ENCODE measurements at places on chromosomes 4 and X.

GRCh38 chr4:88616275-88617150 is 24.2 kb downstream of the HERC3 start:
- no peak for DNase-seq

DNA sequence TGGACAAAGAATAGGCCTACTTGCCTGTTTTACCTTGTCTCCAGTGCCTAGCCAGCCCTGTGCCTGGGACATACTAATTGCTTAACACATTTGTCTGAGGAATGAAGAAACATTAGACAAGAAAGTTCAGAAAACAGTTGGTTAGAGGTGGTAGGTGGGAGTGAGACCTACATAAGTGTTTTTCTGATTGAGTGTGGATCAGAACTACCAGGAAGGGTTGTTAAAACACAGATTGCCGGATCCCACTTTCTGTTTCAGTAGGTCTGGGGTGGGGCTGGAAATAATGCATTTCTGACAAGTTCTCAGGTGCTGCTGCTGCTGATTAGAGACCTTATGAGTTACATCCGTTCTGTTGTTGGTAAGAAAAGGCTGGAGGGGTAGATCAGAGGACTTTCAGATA is 5.7 kb upstream of the JADE1 start:
- DNase-seq, result no peak

DNA sequence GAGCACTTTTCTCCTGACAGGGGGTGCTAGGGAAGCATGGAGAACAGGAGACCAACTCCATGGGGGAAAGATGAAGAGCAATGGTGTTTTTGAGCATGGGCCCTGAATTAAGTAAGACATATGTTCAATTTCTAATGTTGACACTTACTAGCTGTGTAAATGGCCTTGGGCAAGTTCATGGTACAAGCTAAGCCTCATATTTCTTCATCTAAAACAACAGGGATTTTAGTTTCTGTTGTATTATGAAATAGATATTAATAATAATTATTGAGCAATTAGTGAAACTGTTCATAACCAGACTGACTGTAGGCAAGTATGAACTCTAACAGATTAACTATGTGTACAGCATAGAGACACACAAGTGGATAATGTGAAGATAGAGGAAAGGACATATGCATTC is 515.0 kb upstream of the FAT1 start:
- no peak for DNase-seq

DNA sequence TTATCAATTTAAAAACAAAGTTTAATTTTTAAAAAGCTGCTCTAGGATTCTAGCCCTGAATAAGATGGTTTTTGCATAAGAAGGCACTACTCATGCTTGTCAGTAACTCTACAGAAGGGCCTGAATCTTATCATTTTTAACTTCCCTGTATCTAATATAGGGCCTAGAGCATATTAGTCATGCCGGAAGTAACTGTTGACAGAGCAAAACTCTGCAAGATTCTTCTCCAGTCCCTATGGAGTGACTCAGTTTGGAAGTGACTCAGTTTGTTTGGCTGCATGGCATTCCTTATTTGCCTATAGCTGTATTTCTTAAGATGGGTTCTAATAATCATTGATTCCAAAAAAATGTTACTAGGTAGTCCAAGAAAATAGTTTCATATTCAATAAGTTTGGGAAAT is 431.8 kb upstream of the HTR2C start:
- DNase-seq, result no peak

GRCh38 chrX:137549073-137549472 is 16.9 kb upstream of the ZIC3 start:
- DNase-seq, result no peak

GRCh38 chr4:146654687-146655520 is 16.2 kb downstream of the POU4F2 start:
- DNase-seq, result no peak

GRCh38 chr4:165360041-165360695 is 18.6 kb upstream of the CPE start:
- DNase-seq, result no peak

- no peak for DNase-seq
Measured at GRCh38 chr4:129806986-129807385, 711.0 kb downstream of the C4orf33 start.

- DNase-seq, result no peak
Measured at GRCh38 chr4:6198768-6199421, 1.5 kb downstream of the JAKMIP1 start.

DNA sequence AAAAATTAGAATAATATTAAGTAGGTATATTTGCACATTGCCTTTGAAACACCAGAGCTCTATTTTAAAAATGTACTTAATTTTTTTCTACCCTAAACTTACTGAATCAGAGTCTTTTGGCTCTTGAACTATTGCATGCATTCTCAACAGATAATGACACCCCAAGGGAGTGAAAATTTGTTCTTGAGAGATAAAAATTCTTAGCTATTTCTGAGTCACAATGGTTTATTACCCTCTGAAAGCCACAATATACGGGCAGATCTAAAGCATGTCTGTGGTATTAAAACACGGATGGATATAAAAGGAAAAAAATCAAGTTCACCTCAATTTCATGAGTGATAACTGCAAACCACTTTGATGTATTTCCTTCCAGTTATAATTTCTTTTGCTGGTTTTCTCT is 636.3 kb upstream of the FTHL17 start:
- DNase-seq, result no peak

DNA sequence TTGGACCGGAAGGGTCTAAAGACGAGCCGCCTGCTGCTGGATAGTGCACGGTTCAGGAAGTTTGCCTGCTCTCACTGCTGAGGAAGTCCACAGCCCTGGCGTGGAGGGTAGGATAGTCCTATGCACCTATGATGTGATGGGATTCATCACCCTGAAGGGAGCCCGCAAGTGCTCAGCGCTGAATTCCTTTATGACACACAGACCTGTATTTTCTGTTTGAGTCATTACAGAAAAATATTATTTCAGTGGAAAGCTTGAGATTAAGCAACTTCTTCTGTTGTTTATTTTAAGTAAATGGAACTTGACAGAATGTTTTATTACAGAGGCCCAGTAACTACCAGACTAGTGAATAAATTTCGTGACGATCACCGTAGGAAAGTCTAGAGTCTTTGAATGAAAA is 123.2 kb downstream of the TRIML1 start:
- DNase-seq, result no peak

DNA sequence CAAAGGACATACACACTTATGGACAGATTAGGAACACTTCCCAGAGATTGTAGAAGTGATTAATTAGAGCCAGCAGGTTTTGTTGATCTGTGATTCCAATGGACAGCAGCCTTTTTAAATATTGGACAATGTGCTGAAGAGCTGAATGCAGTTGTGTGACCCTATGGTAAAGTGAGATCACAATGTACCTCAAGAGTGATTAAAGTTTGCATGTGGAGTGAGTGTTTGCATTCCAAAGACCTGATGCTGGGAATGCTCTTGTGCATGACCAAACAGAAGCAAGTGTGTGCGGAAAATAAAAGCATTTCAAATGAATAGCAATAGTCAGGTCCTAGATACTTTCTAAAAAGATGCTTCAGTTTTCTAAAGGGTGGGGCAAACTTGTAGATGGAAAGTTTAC is 154.1 kb downstream of the BANK1 start:
- no peak for DNase-seq

GRCh38 chrX:6852869-6853268 is 294.6 kb upstream of the STS start:
- DNase-seq, result no peak

DNA sequence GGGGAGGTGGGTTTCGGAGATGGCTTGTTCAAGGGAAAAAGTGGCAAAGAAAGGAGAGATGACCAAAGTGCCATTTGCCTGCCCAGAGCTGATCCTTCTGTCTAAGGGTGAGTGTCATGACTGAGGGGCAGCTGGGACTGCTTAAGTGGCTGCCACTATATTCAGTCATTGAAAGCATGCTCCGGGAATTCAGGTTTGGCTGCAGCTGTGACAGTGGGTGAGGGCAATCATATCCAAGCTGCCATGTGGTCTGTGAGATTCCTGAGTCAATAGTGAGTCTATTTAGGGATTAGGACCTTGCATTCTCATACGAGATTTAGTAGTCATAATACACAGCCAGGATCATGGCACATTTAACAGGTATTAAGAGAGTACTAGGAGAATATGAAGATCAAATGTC is 138.8 kb upstream of the BANK1 start:
- no peak for DNase-seq

- no peak for DNase-seq
Measured at GRCh38 chr4:38752372-38752940, 30.3 kb downstream of the TLR10 start.

GRCh38 chr4:58590722-58591121 is 1480.5 kb upstream of the IGFBP7 start:
- no peak for DNase-seq

DNA sequence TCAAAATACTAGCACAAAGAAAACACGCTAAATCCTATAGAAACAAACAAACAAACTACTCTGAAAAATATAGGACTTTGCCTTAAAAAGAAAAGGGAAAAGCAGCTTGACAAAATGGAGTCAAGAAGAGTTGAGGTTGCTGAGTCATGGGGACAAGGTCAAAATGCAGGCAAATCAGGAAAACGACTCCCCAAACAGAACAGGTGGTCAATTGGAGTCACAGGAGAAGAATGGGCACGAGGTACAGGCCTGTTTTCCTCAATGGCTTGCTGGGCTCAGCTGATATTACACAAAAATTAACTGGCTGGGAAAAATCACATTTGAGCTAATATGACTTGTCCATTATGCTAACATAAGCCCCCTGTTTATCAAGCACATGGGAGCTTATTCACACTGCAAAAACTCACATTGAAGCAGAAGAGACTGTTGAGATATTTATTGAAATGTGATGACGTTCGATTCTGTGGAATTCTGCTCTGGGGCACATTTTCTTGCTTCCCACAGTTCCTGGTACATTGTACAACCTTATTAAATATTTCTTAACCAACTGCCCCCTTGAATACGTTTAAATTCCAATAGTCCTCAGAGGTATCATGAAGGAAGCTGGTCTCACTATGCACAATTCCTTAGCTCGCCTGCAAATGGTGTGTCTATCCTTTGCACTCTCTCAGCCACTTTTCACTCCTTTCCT is 1622.1 kb downstream of the STIM2 start:
- DNase-seq, result no peak

- no peak for DNase-seq
Measured at GRCh38 chr4:56323327-56323726, 64.0 kb downstream of the AASDH start.

DNA sequence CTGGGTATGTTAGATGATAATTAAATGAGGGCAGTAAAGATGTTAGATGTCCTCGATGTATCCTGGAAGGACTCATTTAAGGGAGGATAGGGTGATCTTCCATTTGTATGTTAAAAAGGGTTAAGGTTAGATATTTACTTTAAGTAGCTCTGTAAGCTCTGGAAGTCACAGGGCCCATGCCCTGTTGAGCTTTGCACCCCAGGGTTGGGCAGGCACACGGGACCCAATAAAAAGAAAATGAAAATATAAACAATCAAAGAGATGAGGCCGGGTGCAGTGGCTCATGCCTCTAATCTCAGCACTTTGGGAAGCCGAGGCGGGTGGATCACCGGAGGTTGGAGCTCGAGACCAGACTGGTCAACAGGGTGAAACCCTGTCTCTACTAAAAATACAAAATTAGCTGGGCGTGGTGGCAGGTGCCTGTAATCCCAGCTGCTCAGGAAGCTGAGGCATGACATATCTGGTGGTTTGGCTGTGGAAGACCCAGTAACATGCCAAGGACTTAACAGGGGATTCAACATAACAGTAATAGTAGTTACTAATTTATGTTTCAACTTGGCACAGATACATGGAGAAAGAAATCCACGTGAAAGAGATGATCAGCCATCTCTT is 16.9 kb upstream of the PHEX start:
- no peak for DNase-seq

GRCh38 chrX:3181846-3182245 is 140.6 kb downstream of the ARSF start:
- no peak for DNase-seq

- DNase-seq, result peak; percentile 8
Measured at GRCh38 chr4:113584407-113585150, 177.0 kb downstream of the CAMK2D start.

DNA sequence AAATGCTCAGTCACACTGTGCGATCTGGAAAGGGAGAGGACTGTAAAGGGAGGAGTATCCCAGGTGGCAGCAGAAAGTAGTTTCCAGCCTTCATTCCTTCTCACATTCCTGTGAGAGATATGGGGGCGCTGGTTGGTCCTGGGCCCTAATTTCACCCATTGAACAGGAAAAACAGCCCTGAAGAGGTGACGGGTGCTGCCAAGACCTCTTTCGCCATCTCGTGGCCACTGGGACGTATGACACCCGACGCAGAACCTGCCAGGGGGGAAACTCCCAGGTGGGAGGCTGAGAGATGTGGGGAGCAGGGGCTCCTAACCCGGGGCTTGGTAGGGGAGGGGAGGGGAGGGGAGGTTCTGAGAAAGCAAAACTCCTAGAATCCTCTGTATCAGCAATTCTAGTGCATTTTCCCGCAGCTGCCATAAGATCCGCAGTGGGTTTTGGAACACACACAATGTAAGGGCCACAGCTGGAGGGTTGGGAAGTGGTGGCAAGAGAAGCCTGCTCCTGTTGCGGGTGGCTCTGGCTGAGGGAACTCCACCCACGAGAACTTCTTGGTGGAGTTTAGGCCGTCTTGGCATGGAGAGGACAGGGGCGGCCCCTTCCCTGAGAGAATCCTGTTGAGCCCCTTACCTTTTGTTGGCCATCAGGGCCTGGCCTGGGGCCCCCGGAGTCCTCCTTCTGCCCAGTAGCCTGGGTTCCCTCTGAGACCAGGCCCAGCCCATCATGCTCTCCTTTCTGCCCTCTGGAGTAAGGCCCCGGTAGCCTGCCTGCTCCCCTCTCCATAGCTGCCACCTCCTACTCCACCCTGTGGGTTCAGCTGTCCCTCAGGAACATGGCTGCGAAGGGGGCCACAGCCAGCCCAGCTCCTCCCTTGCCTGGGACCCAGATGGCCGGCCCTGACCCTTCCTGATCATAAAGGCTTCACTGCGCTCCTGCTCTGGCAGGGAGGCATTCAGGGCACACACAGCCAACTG is 134.1 kb downstream of the OR13H1 start:
- peak; percentile 58 for DNase-seq

DNA sequence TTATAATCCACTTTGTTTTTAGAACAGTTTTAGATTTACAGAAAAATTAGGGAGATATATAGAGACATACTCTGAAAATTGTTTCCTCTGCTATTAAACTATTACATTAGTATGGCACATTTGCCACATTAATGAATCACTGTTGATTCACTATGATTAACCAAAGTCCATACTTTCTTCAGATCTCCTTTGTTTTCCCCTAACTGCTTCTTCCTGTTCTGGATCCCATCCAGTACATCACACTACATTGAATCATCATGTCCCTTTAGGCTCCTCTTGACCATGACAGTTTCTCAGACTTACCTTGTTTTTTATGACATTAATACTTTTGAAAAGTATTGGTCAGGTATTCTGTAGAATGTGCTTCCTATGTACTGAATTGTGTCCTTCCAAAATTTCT is 109.2 kb upstream of the EDNRA start:
- no peak for DNase-seq

- no peak for DNase-seq
Measured at GRCh38 chrX:119686087-119686691, 6.8 kb downstream of the SEPTIN6 start.

- no peak for DNase-seq
Measured at GRCh38 chr4:38056011-38056685, 96.0 kb downstream of the PTTG2 start.
